CD4-positive, alpha-beta T cell treated with Interleukin-4 for 1 hour (primary cell): ENCODE measurements at places on chromosomes 4 and X.

DNA sequence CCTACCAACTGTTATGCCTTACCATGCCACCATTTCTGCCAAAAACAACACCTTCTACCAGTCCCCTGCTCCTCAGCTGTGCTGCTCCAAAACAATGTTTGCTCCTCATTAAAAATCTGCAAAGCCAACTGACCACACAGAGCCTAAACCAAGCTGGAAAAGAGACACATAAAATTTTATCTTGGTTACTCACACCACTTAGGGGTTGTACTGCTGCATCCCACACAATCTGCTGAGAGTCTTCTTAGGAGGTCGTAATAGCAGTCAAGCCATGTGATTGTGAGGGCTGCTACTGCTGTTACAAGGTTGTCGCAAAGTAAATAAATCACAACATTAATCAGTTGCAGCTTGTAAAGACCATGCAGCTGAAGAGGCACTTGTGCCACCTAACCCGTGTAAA lies 607.4 kb upstream of the FAM241A start:
- no peak for DNase-seq

DNA sequence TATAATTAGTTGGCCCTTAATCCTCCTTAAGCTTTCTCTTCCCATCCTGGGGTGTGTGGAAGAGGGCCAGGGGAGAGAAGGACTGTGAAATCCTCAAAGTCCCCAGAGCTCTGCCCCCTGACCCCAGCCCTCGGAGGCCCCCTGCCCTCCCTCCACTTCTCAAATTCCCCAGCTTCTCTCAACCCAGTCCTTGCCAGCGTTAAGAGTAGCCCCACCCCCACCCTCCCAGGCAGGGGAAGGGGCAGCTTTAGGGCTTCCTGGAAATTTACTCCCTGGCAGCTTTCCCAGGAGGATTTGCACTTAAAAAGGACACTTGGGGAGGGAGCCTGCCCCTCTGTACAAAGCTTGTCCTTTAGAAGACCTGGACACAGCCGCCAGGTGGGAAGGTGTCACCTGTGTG lies 11.8 kb upstream of the CD40LG start:
- DNase-seq, result no peak

DNA sequence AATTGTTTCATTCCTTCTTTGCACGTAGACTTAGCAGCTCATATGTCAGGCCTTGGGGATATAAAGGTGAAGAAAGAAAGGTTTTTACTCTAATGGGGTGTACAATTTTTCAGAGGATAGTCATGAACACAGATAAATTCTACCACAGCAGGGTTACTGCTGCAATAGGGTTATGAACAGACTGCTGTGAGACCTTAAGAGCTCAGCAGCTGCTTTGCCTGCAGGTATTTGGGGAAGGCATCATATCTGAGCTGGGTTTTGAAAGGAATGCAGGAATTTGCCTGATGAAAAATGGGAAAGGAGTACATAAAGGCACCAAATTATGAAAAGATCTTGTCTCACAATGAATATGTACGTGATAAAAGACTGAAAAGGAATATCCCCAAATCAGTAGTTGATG lies 128.9 kb downstream of the CEP135 start:
- no peak for DNase-seq

GRCh38 chr4:15996773-15997172 lies 33.8 kb upstream of the FGFBP2 start:
- no peak for DNase-seq

DNA sequence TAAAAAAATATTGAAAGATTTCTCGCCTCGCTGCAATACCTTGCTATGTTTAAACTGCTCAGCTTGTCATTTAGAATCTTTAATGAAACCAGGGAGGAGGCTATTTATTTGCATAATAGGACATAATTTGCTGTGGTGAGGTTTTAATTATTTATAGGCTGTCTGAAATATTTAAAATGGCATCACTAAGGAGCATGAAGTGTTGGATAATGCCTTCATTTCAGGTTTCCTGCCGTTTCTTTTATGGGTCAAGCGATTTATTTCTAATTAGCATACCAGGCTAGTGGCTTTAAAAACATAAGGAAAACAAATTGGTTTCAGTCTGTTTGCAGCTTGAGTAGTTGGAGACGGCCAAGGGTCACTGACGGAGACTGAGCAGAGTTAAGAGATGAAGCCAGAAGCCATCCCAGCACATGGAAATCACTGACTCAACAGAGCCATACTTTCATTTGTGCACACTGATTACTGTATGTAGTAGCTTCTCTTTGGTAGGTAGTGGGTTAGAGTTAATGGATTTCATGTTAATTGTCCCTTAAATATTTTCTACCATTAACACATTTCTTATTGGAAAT lies 1962.4 kb upstream of the TENM3 start:
- no peak for DNase-seq

DNA sequence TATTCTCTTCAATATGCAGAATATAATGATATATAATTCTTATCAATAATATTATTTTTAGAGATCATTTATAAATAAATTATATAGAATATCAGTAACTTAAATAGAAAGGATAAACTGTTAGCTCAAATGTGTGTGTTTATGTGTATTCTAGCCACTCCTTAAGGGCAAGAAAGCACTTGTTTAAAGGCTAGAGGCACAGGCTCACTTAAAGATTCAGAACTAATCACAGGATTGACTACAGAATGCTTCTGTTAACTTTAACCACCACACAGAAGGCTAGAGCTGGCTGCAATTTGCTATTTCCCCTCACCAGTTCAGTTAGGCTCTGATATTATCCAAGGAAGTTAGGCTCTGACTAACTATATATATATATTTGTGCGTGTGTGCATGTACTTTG lies 69.6 kb downstream of the TBCK start:
- no peak for DNase-seq

- DNase-seq, result no peak
These were observed 238.6 kb downstream of the RAPGEF2 start for GRCh38 chr4:159341522-159341921.

- DNase-seq, result no peak
These were observed 43.5 kb downstream of the SRPX2 start for GRCh38 chrX:100687546-100687945.

DNA sequence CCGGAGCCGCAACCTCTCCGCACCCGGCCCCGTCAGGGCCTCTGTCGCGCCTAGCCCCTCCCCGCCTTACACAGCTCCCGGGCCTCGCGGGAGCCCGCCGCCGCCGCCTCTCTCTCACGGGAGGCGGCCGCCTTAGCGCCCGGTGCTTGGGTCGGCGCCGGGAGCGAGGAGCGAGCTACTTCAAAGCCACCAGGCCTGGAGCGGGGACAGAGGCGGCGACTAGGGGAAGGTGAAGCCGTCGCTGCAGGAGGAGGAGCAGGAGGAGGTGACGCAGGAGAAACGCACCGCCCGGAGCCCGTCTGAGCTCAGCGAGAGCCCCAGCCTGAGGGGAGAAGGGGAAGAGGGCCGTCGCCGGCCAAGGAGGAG lies 250 bp downstream of the USP9X start:
- DNase-seq, result peak; percentile 58

DNA sequence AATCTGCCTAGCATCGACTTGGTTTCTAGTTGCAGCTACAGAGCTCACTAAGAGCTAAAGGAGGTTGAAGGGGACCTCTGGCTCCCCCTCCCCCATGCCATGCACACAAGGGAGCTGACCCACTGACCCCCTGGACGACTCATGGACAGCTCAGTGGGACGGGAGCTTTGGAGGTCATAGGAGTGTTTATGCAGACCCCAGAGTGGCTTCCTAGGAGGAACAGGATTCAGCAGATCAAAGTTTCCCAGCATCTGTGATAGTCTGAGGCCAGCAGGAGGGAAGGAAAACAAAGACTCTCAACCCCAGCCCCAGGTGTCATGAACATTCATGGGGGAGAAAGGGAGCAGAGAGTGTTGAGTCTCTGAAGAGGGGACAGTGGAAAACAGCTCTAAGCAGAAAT lies 104.4 kb downstream of the ARSF start:
- no peak for DNase-seq

GRCh38 chr4:95547715-95548471 lies 880 bp downstream of the UNC5C start:
- no peak for DNase-seq

DNA sequence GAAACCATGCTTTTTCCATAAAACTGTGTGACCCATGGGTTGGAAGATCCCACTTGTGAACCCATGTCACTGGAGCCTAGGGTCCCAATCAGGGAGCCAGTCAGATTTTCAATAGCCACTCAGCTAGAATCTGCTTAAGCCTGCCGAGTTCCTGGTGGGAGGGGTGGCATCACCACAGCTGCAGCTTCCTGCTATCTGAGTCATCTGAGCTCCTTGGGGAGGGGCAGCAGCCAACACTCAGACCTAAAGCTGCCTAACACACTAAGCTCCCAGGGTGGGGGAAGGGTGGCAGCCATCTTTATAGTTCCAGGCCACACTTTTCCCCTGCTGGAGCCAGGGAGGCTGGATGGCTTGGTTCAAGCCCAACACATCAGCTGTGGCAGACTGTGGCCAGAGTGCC lies 350.1 kb downstream of the C4orf33 start:
- no peak for DNase-seq

DNA sequence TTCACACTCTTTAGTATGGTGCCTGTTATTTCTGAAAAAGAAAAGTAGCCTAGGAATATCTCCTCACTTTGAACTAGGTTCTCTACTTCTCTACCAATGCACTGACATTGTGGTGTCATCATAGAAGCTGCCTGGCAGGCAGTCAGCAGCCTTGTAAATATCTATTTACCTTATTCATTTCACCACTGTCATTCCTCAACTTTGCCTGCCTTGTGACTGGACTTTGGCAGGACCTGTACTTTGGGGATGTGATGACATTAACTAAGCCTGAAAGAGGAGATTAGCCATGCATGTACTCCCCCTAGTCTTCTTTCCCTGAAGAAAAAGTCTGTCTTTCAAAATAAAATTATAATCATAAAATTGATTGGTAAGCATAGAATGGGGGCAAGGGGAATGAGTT lies 207.2 kb downstream of the ARAP2 start:
- DNase-seq, result no peak

DNA sequence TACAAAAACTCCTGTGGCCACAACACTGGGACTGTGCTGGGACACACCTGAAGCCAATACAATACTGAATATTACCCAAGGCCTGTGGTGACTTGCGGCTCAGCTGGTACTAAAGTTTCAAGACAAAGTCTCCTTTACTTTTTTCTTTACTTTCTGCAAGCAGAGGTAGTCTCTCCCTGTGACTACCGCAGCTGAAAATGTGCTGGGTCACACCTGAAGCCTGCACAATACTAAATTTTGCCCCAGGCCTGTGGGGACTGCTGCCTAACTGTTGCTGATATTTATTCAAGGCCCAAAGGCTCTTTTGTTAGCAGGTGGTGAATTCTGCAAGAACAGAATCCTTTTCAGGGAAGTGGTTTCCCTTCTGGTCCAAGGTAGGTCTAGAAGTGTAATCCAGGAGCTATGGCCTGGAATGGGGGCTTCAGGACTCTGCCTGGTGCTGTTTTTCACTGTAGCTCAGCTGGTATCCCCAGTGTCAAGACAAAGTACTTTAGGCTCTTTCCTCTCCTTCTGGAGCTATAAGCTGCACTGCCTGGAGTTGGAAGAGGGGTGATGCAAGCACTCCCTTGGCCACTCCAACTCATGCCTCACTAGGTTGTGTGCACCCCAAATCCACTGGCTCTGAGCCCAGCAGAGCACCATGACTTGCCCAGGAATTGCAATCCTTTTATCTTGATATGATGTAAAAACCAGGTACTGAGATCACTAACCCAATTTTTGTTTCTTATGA lies 489.4 kb downstream of the TECRL start:
- DNase-seq, result no peak

GRCh38 chrX:124203311-124203710 lies 129.1 kb upstream of the TEX13D start:
- DNase-seq, result no peak

- DNase-seq, result no peak
These were observed 8.7 kb upstream of the IL13RA1 start for GRCh38 chrX:118718737-118719136.

DNA sequence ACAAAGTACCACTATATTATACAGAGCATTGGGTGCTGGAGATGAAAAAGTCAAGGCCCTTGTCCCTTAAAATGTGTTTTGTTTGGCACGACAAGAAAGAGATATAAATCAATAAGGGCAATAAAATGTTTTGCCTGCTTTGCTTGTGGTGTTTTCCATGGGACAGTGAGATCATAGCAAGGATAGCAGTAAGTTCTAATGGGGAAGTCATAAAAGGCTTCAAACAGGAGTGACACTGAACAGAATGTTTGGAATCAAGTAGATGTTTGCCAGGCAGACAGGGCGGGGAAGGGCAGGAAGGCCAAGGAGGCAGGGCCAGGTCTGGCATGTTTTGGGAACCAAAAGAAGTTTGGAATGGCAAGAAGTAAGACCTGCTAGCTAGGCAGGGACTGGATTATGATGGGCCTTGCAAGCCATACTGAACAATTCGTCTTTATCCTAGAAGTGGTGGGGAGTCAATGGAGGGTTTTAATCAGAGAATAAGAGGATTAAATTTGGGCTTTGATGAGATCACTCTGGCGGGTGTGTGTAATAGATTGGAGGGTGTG lies 16.4 kb downstream of the FGF2 start:
- DNase-seq, result no peak
